ENCODE measurements at places on chromosomes 3 and 15.
A peak's percentile ranks its signal among the peaks of the same experiment; 100 is the strongest.

- no peak for DNase-seq
Observed at GRCh38 chr3:161682715-161683114, 186.1 kb downstream of the OTOL1 start.

- no peak for DNase-seq
Observed at GRCh38 chr3:174949523-174949922, 90.4 kb downstream of the NAALADL2 start.

DNA sequence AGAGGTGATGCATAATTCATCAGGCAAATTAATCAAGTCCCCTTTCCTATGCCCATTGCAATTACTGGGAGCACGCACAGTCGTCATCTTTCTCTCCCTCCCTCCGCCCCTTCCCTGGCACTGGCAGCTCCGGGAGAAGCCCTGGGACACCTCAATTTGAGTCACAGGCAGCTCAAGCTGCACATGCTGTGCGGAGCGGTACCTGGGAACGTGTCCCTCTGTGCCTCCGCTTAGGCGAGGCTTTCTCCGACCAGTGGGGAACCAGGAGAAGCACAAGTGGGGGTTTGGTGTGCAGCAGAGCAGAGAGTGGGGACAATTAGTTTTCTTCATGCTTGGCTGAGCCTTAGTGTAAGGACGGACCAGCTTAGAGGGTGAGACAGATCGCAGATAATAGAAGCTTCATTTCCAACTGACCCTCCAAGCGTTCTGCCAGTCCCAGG lies 88.3 kb downstream of the SOX14 start:
- no peak for DNase-seq

GRCh38 chr15:36598529-36599177 lies 19.2 kb downstream of the CDIN1 start:
- DNase-seq, result no peak

DNA sequence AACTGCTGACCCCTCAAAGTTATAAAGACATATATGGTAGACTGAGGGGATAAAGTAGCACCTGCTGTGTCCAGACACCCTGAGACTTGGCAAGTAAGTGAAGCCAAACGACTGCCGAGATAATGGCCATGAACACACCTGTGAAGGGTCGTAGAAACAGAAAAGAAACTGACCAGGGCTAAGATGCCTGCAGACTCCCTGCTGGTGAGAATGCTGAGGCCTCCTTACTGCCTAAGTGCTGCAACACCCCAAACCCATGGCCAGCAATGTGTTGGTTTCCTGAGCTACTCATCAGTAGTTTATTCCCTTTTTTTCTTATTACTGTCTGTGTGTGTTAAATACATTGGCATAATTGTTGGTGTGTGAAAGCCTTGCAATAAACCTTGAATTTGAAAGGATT lies 233.8 kb downstream of the ZNF385D start:
- DNase-seq, result no peak

- no peak for DNase-seq
Observed at GRCh38 chr15:67685008-67685599, 140.2 kb upstream of the SKOR1 start.

DNA sequence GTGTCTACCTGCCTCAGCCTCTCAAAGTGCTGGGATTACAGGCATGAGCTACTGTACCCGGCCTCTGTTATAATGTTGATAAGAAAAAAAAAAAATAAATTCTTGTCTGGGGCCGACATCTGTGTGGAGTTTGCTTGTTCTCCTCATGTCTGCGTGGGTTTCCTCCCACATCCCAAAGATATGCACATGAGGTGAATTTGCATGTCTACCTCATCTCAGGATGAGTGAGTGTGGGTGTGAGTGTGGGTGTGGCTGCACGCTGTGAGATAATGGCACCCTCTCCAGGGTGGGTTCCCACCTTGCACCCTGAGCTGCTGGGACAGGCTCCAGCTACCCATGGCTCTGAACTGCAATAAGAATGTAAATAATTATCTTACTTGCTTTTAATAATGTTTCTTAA lies 25.9 kb upstream of the UACA start:
- DNase-seq, result no peak

GRCh38 chr3:98692787-98693473 lies 70.2 kb upstream of the ST3GAL6 start:
- DNase-seq, result no peak

- no peak for DNase-seq
Observed at GRCh38 chr3:168888781-168889180, 774.7 kb downstream of the MECOM start.

DNA sequence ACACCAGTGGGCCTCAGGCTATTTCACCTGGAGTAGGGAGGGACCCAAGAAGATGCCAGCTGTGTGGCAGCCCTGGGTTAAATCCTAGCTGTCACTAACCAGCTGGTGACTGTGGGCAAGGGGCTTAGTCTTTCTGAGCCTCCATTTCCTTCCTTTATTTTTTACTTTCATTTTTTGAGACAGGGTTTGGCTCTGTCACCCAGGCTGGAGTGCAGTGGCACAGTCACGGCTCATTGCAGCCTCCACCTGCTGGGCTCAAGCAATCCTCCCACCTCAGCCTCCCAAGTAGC lies 108.0 kb upstream of the SMAD3 start:
- DNase-seq, result no peak

DNA sequence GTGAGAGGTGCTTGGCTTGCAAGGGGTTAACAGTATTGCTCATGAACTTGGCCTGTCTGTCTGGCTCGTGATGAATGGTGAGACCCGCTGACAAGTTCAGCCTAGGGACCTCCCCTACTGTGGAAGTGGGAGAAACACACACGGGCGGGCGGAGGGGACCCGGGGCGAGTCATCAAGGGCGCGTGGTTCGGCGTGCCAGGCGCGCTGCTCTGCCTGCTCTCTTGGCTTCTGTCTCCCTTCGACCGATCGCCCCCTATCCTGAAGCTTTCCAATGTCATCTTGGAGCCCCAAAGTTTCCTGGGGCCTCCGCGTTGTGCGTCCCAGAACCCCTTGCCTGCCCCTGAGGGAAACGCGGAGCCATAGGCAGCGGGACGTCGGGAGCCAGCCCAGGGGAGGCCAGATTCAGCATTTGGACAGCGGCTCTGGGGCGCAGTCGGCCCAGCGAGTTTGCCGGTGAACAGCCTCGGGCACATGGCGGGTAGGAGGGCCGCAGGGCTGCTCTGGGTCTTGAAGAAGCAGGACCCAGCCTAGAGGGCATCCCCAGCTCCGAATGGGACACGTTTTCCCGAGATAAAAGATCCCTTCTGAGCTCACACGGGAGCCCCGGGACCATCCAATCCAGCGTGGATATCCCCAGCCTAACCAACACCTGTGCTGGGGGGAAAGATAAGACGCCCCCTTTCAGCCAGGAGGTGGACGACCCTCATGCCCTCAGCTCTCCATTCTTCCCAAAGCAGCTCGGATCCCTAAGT lies 27.0 kb upstream of the POLG start:
- peak; percentile 78 for DNase-seq

DNA sequence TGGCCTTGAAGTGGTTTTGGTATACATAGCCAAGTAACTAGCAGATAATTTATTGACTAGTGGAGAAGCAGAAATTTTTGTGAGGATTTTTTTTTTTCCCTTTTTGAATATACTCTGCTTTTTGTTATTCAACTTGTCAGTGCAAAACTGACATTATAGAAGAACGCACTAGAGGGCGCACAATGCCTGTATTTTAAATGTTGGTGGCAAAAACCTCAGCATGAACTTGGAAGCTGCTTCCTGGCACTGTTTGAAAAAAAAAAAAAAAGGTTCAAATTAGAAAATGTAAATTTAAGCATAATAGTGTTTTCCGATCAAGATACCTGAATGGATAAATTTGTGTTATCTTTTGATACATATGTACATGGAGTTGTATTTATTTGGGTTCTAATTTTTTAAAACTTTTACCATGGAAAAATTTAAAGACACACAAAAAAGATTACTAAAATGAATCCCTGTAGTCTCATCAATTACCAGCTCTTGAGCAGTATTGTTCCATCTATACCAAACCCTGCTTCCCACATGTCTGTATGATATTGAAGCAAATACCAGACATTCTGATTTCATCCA lies 56.0 kb downstream of the SLC25A26 start:
- DNase-seq, result peak; percentile 85

DNA sequence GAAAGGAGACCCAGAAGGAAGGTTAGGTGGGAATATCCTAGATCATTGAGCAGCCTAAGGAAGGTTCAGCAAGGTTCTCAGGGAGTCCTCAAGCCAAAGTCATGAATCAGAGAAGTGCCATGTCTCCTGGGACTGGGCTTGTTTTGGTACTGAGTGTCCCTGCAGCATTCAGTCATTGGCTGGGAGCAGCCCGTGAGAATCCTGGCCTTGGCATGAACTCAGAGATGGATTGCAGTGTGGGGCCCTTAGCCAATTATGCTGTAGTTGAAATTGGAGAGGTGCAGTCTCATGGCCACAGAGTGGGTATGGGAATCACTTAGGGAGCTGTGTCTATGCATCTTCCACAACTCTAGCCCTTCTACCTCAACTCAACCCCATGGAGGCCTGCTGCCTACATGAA lies 17.0 kb upstream of the PPM1L start:
- DNase-seq, result no peak

DNA sequence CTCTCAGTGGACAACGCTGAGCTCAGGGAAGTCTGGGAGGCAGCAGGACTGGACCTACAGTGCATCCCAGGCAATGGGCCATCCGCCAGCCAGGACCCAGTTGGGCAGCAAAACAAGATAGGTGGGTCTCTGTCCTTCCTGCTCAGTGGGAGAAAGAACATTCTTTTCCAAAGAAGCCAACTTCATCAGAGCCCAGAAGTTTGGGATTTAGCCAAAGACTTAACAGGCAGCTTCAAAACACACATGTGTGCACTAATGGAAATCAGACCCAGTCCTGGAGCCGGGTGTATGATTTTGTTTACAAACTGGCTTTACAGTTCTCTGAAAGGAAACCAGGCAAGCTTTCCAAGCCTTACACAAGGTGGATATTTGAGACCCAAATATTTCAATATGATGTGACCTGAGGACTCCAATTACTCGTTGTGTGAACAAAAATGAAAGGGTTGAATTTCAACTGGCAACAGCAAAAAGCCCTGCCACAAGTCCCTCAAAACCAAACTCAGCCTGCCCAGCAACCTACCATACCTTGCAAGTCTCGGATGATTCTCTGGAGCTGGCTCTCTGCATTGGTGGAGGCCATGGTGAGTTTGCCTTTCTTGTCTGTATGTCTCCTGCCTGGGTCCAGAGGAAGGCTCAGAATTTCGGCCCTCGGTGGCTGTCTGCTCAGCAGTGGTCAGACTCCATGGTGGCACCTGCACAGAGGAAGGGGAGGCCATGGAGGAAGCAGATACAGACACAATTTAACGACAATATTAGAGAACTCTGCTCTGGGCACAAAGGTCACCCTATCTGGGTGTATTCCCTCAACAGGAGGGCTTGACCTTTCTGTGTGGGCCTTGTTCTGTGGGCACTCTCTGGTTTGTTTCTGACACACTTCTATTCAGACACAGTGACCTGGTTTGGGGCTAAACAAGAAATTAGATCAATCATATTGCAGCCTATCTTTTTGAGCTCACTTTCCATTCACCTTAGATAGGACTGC lies 11.0 kb downstream of the FYCO1 start:
- no peak for DNase-seq

DNA sequence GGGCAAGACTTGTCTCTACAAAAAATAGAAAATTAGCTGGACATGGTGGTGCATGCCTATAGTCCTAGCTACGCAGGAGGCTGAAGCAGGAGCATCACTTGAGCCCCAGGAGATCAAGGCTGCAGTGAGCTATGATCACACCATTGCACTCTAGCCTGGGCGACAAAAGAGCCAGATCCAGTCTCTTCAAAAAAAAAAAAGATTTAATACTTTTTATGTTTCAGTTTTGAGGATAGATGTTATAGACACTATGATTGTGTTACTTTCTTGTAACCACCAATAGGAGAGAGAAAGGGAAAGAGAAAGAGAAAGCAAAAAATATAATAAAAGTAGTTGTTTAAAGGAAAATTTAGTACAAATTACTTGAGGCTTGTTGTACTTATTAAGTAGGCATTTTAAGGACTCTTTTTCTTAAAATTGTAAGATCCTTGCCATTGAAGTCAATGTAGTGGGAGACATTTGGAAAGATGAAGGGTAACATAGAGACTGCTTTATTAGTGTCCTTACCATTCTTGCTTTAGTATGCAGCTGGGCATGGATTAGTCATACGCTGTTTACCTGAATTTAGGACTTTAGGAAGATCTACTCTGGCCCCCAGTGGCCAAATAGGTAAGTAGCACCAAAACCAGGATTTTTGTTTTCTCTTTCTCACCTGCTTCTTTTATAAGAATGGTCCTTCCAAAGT lies 35.1 kb upstream of the ZDHHC23 start:
- peak; percentile 8 for DNase-seq

GRCh38 chr15:69843900-69844304 lies 253.8 kb downstream of the TLE3 start:
- no peak for DNase-seq

DNA sequence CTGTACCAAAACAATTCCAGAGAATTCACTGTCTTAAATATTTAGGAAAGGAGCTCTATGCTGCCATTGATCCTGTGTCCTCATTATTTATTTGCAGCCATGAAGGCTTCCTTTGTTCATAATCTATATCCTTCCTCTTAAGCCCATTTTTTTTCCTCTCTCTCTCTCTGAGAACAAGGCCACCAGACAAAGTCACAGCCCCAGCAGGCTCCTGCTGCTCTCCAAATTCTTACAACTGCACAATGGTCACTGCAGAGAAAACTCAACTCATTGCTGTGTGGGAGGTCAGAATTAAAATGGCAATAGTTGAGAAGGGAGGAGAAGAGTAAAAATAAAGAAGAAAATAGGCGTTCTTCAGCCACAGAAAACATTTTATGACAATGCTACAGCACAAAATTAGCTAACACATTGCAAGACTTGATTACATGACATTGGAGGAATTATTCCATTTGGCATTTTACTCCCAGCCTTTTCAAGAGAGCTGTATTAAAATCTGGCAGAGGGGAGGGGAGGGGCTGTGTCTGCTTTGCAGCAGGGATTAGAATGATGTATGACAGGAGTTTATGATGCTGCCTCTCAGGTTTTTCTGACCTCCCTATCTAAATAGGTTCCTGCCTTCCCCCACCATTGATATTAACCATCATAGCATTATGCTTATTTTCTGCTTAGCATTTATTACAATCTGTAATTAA lies 399.7 kb upstream of the THBS1 start:
- no peak for DNase-seq

DNA sequence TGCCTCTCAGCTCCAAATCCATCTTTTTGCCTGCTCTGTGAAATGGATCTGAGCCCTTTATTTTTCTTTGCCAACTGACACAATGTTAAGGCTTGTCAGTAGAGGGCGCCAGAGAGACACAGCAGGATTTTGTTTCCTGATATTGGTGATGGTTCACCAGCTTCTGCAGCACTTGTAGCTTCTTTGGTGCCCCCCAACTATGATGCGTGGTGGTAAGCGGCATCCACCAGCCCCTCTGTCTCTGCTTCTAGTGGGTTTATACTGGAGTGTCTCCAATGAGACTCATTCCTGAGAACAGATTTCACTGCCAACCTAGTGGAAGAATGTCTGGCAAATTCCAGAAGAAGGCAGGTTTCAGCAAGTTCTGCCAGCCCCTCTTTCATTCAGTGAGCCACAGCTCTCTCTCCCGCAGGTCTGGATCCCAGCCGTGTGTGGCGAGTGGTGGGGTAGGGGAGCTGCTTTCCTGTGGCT lies 471.9 kb upstream of the FRG2C start:
- peak; percentile 20 for DNase-seq

DNA sequence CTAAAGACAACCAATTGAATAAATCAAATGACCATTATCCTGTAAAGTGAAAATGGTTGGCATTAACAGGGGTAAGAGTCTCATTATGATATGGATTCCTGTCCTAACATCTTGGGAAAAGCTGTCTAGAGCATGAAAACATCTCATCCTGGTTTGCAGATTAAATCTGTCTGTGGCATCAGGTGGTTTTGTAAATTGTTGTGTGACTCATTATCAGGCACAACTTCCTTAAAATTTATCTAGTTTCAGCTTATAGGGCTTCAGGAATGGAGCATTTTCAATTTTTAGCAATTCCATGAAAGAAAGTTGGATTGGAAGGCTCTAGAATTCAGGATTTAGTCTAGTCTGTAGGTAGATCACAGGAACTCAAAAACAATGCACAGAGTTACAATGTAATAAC lies 31.1 kb upstream of the SLC27A2 start:
- DNase-seq, result no peak
